ENCODE measurements at places on chromosomes 11 and 22.
A peak's percentile ranks its signal among the peaks of the same experiment; 100 is the strongest.

DNA sequence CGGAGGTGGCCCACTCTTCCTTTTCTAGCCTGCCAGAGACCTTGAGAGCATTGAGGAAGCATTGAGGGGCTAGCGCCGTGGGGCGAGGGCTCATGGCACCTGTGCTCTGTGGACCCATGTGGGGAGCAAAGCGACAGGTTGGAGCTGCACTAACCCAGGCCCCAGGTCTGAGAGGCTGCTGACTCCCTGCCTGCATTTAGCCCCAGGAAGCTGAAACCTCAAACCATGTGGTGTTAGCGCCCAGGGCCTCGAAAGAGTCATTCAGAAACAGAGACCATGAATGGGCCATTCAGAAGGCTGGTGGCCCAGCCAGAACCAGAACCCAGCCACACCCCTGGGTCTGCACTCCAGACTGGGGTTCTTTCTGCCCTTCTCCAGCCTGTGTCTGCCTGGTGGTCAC, 88.6 kb downstream of the BCR start:
- ATAC-seq, result no peak

DNA sequence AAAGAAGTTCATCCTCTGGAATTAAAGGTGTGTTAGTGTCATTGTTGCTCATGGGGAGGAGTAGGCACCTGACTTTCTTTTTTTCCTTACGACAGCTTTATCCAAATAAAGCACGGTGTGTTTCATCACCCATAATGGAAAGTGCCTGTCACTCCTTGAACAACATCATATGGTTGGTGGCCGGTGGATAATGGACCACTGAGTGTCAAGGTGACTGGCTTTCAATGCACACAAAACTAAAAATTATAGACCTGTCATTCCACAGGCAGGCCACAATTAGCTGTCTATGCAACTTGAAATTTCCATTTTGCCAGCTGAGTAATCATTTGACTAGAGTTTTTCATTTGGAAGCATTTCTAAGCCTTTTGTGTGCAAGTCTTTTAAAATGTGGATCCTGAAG, 45.0 kb upstream of the MPPED2 start:
- no peak for ATAC-seq

GRCh38 chr11:64778223-64778472, 194 bp downstream of the SF1 start:
- no peak for ATAC-seq

- peak; percentile 69 for ATAC-seq
Observed at GRCh38 chr11:34053161-34053686, 1.7 kb downstream of the CAPRIN1 start.

DNA sequence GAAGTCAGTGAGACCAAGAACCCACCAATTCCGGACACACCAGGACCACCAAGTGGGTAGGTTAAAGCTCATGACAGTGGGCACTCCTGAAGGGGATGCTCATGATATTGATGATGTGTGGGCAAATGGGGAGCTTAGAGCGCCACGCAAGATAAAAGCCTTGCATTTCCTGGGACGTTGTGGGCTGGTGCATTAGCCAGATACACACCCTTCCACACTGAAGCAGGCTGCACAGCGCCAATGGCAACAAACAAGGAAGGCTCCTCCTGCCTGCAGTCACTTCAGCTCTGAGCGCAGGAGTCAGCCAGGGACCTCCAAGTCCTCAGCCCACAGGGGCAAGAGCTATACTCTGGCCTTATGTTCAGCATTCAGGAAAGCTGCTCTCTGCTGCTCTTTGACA, 20.6 kb downstream of the TMEM218 start:
- peak; percentile 41 for ATAC-seq

Measured in SK-N-SH treated with all-trans-retinoic acid at 6 μM for 48 hours (cell line).